ENCODE measurements at places on chromosomes 7 and 10.

DNA sequence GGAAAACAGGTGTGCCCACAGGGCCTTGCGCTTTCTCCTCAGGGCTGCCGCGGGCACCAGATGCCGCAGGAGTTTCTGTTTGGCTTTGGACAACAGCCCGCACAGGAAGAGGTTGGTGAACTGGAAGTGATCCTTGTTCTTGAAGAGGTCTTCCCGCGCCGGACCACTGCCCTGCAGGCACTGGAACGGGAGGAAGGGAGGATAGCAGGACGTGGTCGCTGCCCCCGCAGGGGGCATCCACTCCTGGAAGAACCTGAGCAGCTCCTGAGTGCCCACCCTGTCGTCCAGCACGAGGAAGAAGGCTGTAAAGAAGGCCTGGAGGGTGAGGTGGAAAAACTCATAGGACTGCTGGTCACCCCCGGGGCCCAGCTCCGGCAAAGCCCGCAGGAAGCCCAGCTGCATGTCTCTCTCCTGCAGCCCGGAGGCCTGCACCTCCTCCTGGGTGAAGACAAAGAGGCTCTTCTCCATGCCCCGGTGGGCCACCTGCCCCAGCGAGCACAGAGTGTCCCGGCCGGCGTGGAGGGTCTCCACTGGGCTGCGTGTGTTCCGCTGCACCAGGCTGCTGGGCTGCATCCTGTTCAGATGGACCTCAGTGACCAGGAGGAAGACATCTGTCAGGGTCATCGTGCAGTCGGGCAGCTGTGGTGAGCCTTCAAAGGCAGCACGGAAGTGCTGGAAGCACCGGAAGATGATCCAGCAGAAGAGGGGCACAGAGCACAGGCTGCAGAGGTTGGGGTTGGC is 26.9 kb downstream of the NOD1 start:
- no peak for DNase-seq

DNA sequence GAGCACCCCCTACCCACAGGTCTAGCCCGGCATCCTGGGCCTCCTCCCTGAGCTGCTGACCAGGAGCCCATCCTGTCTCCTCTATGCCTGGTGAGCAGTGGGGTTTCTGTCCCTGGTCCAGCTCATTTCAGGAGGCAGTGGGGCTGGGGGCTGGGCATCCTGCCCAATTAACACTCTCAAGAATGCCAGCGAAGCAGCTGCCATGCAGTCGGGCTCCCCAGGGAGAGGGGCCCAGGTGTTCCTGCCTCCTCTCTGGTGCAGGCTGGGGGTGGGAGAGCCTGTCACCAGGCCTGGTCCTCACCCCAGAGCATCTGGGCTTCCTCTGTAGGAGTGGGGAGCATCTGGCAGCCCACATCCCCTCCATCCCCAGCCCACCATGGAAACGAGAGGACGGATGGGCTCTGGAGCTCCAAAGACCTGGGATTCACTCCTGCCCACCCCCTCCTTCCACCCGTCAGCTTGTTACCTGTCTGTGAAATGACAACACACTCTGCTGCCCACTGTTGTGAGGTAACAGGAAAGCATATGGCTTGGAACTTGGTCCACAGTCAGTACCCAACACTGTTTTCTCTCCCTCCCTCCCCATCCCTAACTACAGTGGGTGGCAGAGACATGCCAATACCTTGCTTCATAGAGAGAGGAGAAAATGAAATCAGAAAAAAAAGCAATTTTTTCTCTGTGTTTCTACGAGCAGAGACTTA is 69.1 kb downstream of the SLIT1 start:
- DNase-seq, result no peak

- no peak for DNase-seq
These were observed 244.0 kb upstream of the ZWINT start for GRCh38 chr10:56605051-56605450.

GRCh38 chr10:44344727-44345126 is 40.2 kb downstream of the CXCL12 start:
- no peak for DNase-seq

GRCh38 chr10:70315276-70315675 is 31.5 kb upstream of the NPFFR1 start:
- no peak for DNase-seq

GRCh38 chr7:129678606-129679005 is 67.1 kb downstream of the NRF1 start:
- DNase-seq, result no peak

GRCh38 chr10:11625019-11625735 is 13.7 kb upstream of the USP6NL start:
- DNase-seq, result peak; percentile 65

DNA sequence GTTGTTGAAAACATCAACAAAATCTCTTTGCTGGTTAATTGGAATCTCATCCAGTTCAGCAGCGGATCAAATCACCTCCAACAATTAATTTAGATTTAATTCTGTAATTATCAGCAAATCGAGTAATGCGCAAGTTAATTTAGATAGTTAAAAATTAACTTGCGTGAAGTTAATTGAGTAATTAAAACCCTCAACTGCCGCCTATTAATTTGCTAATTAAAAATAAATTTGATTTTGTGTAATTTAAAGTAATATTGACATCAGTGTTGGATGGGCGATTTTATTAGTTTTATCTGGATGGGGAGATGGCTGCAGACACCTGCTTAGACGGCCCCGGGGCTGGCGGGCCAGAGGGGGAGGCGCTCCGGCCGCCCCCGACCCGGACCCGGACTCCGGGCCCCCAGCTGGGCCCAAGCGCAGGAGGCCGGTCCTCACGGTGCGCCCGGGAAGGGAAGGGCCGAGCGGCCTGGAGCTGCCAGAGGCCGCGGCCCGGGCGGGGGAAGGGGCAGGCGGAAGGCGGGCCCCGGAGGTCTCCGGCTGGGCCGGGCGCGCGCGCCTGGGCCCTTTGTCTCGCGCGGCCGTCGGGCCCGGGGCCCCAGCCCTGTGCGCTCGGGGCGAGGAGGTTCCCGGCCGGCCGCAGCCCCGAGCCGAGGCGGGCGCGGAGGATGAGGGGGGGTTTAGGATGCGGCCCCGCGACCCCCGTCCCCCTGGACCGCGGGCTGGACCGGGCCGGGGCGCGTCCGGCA is 3.3 kb upstream of the UNCX start:
- DNase-seq, result no peak

- DNase-seq, result no peak
These were observed 22.2 kb downstream of the AKR1B15 start for GRCh38 chr7:134571101-134571500.

DNA sequence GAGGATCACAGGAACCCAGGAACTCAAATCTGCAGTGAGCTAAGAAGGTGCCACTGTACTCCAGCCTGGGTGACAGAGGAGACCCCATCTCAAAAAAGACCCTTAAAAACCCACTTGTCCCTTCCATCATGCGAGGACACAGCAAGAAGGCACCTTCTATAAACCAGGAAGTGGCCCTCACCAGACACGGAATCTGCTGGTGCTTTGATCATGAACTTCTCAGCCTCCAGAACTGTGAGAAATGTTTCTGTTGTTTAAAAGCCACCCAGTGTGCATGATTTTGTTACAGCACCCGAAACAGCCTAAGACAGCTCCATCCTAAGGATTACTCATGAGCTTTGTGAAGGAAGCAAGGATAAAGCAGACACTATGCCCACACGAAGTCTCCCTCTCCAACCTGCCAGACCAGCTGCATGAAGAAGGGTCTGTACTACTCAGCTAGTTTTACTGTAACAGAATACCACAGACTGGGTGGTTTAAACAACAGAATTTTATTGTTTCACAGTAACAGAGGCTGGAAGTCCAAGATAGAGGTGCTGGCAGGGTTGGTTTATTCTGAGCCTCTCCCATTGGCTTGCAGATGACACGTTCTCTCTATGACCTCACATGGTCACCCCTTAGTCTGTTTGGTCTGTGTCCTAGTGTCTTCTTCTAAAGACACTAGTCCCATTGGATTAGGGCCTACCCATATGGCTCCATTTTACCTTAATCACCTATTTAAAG is 13.7 kb downstream of the VIM start:
- no peak for DNase-seq

- DNase-seq, result no peak
These were observed 91.9 kb downstream of the CSTF2T start for GRCh38 chr10:51607463-51607835.

DNA sequence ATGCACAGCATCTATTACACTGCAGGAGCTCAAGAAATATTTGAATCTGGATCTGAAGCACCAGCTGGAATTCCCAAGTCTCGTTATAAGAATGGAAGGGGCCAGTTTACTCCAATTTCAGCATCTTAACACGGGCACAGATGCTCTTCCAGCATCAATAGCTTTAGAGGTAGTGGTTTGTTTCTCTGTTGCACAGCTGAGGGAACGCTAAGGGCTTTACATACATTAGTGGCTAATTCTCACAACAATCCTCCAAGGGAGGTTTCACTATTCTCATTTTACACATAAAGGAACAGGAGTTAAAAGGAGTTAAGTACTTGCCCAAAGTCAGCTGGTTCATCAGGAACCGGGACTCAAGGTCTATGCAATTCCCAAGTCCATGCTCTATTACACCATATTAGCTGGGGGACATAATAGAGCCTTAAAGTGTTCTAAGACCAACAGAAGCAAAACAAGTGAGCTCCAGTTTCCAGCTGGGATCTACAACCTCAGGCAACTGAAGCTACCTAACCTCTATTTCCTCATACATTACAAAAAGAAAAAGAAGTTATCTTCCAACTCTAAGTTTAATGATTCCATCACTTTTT is 9.9 kb downstream of the XPNPEP1 start:
- no peak for DNase-seq

- no peak for DNase-seq
These were observed 14.5 kb downstream of the KLF14 start for GRCh38 chr7:130719541-130719940.

- no peak for DNase-seq
These were observed 78.8 kb upstream of the LRRN3 start for GRCh38 chr7:111012149-111012548.

DNA sequence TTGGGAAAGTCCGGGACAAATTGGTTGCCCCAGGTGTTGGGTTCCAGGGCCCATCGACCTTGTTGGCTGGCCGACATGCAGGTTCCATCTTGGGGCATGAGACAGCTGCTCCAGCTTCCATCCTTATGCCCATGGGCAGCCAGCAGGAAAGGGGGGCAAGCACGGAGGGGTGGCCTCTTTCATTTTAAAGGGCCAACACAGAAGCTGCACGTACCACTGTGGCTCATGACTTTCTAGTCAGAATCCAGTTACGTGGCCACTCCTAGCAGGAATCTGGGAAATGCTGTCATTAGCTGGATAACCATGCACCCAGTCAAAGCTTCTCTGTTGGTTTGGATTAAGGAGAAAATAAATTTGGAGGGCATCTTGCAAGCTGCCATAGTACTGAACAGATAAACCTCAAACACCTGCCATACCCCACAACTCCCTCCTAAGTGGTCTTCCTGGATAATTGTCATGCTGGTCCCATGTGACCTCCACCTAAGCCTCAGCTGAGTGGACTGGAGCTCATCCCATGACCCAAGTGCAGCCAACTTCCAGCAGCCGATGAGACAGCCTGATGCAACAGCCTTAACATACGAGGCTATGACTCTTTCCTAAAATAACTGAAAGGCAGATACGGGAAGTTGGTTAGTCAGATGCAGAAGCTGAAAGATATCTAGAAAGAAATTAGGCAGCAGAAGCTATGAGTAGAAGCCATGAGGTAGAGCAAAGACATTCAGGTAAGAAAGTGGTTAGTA is 21.4 kb upstream of the GSDME start:
- no peak for DNase-seq

GRCh38 chr7:107080099-107080505 is 35.6 kb downstream of the PRKAR2B start:
- DNase-seq, result no peak
